ENCODE measurements at places on chromosomes 1 and 21.

DNA sequence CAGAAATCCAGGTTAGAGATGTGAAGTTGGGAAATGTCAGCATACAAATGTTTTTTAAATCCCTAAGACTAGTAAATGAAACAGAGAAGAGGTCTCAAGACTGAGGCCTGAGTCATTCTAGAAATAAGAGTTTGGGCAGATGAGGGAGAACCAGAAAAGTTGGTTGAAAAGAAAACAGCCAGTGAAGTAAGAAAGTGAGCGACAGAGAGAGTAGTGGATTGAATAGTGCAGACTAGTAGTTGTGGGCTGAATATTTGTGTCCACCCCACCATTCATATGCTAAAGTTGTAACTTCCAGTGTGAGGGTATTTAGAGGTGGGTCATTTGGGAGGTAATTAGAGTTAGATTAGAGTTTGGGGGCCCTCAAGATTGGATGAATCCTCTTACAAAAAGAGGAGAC lies 889.2 kb downstream of the TTLL7 start:
- no peak for DNase-seq

DNA sequence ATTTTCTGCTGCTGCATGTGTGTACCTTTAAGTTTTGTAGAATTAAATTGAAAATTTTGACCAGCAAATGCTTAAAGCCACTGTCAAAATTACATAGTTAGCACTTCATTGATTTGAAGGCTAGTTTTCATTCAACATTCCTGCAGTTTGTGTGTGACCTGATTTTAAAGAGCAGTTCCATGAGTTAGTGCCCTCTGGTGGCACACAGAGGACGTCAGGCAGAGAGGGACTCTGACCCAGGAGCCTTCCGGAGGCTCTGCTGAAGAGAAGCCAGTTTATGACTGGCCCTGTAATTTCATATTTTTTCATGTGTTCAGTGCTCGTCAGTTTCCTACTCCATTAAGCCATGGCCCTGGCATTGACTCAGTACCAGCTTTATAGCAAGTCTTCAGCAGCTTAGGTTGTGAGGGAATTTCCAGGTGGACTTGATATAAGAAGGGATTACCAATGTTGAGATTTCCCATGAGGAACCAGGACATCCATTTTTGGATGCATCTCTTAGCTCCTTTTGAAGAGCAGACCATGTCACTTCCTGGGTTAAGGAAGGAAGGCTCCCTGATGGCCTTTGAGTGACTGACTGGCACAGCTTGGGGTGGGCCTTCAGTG lies 104.7 kb downstream of the CAMTA1 start:
- DNase-seq = peak; percentile 64

GRCh38 chr1:180611016-180611930 lies 20.5 kb upstream of the XPR1 start:
- peak; percentile 76 for DNase-seq

DNA sequence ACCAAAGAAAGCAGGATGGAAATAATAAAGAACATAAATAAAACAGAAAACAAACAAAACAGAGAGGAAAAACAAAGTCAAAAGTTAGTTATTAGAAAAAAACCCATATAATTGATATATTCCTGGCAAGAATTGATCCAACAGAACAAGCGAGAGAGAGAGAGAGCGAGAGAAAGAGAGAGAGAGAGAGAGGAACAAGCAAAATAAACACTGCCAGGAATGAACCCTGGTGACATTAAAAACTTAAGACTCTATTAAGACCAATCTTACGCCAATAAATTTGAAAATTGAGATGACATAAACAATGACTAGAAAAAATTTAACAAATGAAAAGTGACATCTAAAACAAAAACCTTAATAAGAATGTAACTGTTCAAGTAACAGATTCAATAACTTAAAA lies 64.1 kb downstream of the COP1 start:
- DNase-seq = no peak

GRCh38 chr1:61081686-61082310 lies 563 bp upstream of the NFIA start:
- DNase-seq = peak; percentile 28

DNA sequence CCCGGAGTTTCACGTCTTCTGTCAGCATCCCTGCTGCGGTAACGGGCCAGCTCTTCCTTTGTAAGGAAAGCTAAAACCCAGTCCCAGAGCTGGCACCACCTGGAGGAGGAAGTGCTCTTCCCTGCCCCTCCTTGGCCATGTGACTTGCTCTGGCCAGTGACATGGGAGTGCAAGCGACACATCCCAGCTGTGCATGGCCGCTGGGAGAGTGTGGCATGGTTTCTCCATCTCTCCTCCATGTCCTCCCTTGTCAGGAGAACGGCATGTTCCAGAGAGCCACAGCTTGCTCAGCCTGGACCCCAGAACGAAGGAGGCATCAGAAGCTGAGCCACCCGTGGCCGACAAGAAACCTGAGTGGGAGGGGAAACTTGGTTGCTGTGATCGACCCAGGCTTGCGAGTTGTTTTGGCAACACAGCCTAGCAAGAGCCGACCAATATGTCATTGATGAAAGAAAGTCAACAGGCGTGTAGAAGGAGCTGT lies 2.7 kb upstream of the PRXL2B start:
- no peak for DNase-seq

DNA sequence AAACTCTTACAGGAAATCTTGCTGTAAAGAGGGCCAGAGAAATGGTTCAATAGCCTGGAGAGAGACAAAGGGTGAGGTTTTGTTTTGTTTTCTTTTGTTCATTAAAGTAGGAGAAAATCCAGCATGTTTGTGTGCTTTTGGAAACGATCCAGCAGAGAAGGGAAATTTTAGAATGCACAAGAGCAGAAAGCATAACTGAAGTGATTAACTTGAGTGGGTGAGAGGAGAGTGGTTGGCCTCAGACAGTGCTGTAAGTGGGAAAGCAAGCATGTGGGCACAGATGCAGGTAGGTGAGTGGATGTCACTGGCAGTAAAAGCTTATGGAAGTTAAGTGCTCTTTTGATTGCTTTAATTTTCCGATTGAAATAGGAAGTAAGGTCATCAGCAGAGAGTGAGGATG lies 50.2 kb downstream of the EEIG2 start:
- DNase-seq = no peak

- DNase-seq = peak; percentile 37
Observed at GRCh38 chr1:28508435-28508754, 2.6 kb downstream of the RCC1 start.

GRCh38 chr1:220294846-220295301 lies 22.6 kb upstream of the RAB3GAP2 start:
- DNase-seq = no peak

- no peak for DNase-seq
Observed at GRCh38 chr1:200542162-200542561, 78.4 kb downstream of the KIF14 start.

- peak; percentile 28 for DNase-seq
Observed at GRCh38 chr1:71047635-71048607, at the start of gene PTGER3. Gene PTGER3 (minus strand): TSS chr1:71047816. CDS start chr1:71047577, 239 bp downstream.
